Activated T-cell treated with anti-CD3 and anti-CD28 coated beads, Interleukin-2, amount 50 U/mL, for 72 hours (primary cell): ENCODE measurements at places on chromosomes 3 and 15. TPM values are rescaled to one million over a fixed set of nuclear protein-coding genes. Genes with fewer than 3 reads are reported as not detected.
A peak's percentile ranks its signal among the peaks of the same experiment; 100 is the strongest.

DNA sequence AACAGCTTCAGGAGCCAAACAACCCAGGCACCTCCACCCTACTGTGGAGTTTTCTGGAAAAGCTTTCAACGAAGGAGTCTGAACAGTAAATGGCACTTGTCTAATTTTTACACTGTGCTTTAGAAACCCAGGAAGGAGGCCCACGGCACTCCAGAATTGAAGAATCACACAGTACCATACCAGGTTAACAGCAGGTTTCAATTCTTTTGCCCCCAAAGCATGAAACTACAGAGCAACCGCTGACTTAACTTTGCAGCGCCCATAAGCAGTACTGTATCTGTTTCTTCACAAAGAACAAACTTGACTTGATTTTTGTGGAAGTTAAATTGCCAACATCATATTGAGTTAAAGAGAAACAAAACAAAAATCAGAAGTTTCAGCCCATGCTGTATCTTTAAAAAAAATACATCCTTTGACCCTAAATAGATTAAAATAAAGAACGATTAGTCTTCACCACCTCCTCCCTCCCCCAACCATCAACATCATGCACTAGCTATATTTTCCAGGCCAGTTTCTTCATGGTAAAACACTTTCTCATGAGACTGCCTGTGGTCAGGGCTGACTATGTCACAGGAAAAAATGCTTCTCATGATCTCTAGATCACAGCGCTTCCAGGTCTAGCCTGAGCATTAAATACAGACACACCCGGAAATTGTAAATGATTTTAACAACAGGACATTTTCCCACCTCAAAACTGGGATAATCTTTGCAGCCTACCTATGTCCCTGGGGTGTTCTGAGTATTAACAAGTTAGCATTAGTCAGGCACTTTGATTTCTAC is 456.3 kb downstream of the FOXP1 start:
- peaks cover 11% of the 10 kb centered on the region for H3K36me3 ChIP-seq
- H3K27me3 ChIP-seq: no peaks in the 10 kb centered on the region
- H3K4me1 ChIP-seq: peaks cover 71% of the 10 kb centered on the region
- H3K27ac ChIP-seq: peak overlapping the region; percentile 98

- H3K27ac ChIP-seq: no peak within 1 kb of the TSS
- no peak within 1 kb of the TSS for H3K4me3 ChIP-seq
- H3K4me1 ChIP-seq: peaks cover 13% of the 10 kb centered on the region
- H3K36me3 ChIP-seq: no peaks in the 10 kb centered on the region
- peaks cover 9% of the 10 kb centered on the region for H3K27me3 ChIP-seq
These were observed at the start of gene UCN2 for GRCh38 chr3:48563382-48563918. Gene UCN2 (minus strand): TSS chr3:48563781. CDS start chr3:48563124, 657 bp downstream.

GRCh38 chr3:146335386-146335785 is 84.5 kb upstream of the PLSCR4 start:
- H3K36me3 ChIP-seq: no peaks in the 10 kb centered on the region
- H3K4me3 ChIP-seq: no peak overlapping the region
- H3K27ac ChIP-seq: no peak overlapping the region
- DNase-seq: no peak

- no peaks in the 10 kb centered on the region for H3K36me3 ChIP-seq
- H3K4me3 ChIP-seq: no peak overlapping the region
- no peaks in the 10 kb centered on the region for H3K4me1 ChIP-seq
- H3K27me3 ChIP-seq: peaks cover 7% of the 10 kb centered on the region
- H3K27ac ChIP-seq: no peak overlapping the region
These were observed 186.9 kb downstream of the PDZRN3 start for GRCh38 chr3:73437828-73438227.

DNA sequence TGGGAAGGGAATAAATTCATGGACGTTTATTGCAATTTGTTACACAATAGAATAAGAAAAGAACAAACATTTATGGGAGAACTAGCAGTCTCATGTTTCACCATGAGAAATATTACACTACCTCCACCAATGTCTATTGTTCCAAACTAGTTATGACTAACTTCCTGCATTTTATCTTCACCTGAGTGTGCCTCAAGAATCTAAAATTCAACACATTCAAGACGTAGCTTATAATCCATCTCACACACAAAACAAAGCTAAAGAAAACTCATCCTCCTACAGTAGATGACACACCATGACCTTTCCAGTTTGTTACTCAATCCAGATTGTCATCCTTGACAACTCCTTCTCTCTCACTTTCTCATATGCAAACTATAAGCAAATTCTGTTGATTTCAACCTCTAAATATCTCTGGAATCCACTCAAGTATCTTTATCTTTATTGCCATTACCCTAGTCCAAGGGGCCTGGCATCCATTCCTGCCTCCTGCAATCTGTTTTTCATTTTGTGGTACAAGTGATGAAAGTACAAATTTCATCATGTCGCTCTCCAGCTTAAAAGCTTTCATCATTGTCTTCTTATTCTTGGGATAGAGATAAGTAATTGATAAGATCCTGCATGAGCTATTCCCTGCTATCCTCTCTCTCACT is 229.9 kb downstream of the NR2F2 start:
- no peak overlapping the region for H3K4me3 ChIP-seq
- no peak overlapping the region for H3K27ac ChIP-seq
- H3K27me3 ChIP-seq: peaks cover 7% of the 10 kb centered on the region
- no peak for DNase-seq
- H3K4me1 ChIP-seq: no peaks in the 10 kb centered on the region

DNA sequence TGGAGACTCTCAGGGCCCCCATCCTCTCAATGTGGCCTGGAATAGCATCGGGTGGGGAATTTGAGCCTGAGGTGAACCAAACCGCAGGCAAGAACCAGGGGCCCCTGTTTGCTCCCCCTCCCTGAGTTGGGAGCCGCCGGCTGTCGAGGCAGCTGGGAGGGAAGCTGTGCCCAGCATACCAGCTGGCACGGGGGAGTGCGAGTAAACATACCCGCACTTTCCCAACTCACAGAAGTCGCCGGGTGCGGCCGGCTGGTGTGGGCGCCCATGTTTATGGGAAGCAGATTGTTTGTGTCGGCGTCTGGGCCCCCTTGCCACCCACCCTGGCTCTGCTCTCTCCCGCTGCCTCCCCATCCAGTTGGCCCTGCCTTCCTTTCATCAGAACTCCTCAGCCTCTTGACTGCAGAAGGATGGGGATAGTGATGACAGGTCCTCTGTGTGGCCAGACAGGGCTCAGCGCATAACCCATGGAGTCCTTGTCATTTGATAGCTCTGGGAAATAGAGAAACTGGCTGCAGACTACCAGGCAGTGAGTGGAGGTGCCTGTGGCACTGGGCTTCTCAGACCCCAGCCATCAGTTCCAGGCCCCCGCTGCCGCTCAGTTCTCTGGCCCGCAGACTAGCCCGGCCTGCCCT is 60.4 kb downstream of the CACNA2D2 start:
- H3K36me3 ChIP-seq: no peaks in the 10 kb centered on the region
- no peak overlapping the region for H3K4me3 ChIP-seq
- no peak for DNase-seq
- H3K27me3 ChIP-seq: no peaks in the 10 kb centered on the region
- no peaks in the 10 kb centered on the region for H3K4me1 ChIP-seq

GRCh38 chr3:193630005-193630404 is 37.0 kb downstream of the OPA1 start:
- no peaks in the 10 kb centered on the region for H3K27me3 ChIP-seq
- H3K27ac ChIP-seq: no peak overlapping the region
- DNase-seq: no peak
- H3K4me3 ChIP-seq: no peak overlapping the region

- peak overlapping the region; percentile 95 for H3K27ac ChIP-seq
- peak; percentile 34 for DNase-seq
- H3K27me3 ChIP-seq: no peaks in the 10 kb centered on the region
- peak overlapping the region; percentile 65 for H3K4me3 ChIP-seq
- H3K36me3 ChIP-seq: no peaks in the 10 kb centered on the region
These were observed 64.0 kb downstream of the KAT2B start for GRCh38 chr3:20104167-20104661.

DNA sequence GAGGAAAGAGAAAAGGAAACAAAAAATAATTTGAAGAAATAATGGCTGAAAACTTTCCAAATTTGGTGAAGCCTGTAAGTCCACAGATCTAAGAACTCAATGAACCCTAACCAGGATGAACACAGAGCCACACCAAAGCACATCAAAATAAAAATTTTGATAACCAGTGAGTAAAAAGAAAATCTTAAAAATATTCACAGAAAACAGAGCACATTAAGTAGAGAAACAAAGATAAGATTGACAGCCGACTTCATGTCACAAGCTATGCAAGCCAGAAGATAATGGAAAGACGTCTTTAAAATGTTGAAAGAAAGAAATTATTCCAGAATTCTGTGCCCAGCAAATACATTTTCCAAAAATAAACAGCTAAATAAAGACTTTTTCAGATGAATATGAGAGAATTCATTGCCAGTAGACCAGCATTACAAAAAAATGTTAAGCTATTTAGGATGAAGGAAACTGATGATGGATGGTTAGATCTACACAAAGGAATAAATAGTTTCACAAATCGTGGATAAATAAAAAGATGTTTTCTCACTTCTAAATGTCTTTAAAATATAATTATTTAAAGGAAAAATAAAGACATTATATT is 140.2 kb upstream of the SKOR1 start:
- DNase-seq: no peak
- no peak overlapping the region for H3K27ac ChIP-seq
- H3K4me1 ChIP-seq: peaks cover 9% of the 10 kb centered on the region
- H3K27me3 ChIP-seq: no peaks in the 10 kb centered on the region
- no peak overlapping the region for H3K4me3 ChIP-seq

GRCh38 chr3:108293858-108294257 is 2.5 kb upstream of the HHLA2 start:
- no peaks in the 10 kb centered on the region for H3K27me3 ChIP-seq
- peaks cover 11% of the 10 kb centered on the region for H3K36me3 ChIP-seq
- peak overlapping the region; percentile 55 for H3K4me3 ChIP-seq
- no peak for DNase-seq
- H3K4me1 ChIP-seq: peaks cover 57% of the 10 kb centered on the region
- peak overlapping the region; percentile 59 for H3K27ac ChIP-seq

DNA sequence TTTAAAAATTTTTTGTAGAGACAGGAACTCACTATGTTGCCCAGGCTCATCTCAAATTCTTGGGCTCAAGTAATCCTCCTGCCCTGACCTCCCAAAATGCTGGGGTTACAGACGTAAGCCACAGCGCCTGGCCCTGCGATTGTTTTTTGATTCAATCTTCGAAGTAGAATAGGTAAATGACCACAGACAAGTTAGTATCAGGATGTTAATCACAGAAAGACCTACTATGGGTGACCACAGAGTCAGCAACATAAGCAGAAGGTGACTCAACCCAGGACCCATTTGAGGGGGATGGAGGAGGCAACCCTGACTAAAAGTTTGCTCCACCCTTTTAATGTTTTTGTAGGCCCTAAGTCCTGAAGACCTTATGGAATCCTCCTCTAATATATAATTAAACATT is 10.0 kb upstream of the USP3 start:
- DNase-seq: peak; percentile 57
- H3K27me3 ChIP-seq: no peaks in the 10 kb centered on the region
- H3K4me1 ChIP-seq: peaks cover 23% of the 10 kb centered on the region
- no peaks in the 10 kb centered on the region for H3K36me3 ChIP-seq

GRCh38 chr3:129211772-129212171 is 28.1 kb upstream of the CNBP start:
- no peak overlapping the region for H3K4me3 ChIP-seq
- no peaks in the 10 kb centered on the region for H3K4me1 ChIP-seq
- no peaks in the 10 kb centered on the region for H3K36me3 ChIP-seq
- DNase-seq: no peak
- no peak overlapping the region for H3K27ac ChIP-seq
- H3K27me3 ChIP-seq: peaks cover 9% of the 10 kb centered on the region

GRCh38 chr15:94023531-94023930 is 207.8 kb upstream of the MCTP2 start:
- DNase-seq: no peak
- H3K27me3 ChIP-seq: peaks cover 6% of the 10 kb centered on the region
- H3K36me3 ChIP-seq: no peaks in the 10 kb centered on the region
- no peak overlapping the region for H3K4me3 ChIP-seq
- no peak overlapping the region for H3K27ac ChIP-seq

- no peak for DNase-seq
- no peak overlapping the region for H3K27ac ChIP-seq
- peaks cover 29% of the 10 kb centered on the region for H3K4me1 ChIP-seq
- H3K36me3 ChIP-seq: peaks cover 1% of the 10 kb centered on the region
- peaks cover 24% of the 10 kb centered on the region for H3K27me3 ChIP-seq
These were observed 272.2 kb downstream of the ADAMTSL3 start for GRCh38 chr15:83926116-83926515.

GRCh38 chr3:125059488-125060245 is 3.9 kb upstream of the HEG1 start:
- H3K27me3 ChIP-seq: peaks cover 59% of the 10 kb centered on the region
- H3K4me3 ChIP-seq: no peak overlapping the region
- DNase-seq: no peak
- H3K36me3 ChIP-seq: peaks cover under 1% of the 10 kb centered on the region
- H3K27ac ChIP-seq: no peak overlapping the region

The FSTL1 gene
- total RNA-seq: 1.3 TPM

The IFT57 gene
- total RNA-seq: 19.6 TPM

The BOC gene
- total RNA-seq: 0.31 TPM

The BFSP2 gene
- not detected for total RNA-seq

The PLD1 gene
- total RNA-seq: 0.65 TPM
